IPS DF 6.9 (cell line): ENCODE measurements at places on chromosomes 5 and 9.

GRCh38 chr5:150319484-150319790, 16.7 kb upstream of the ARSI start:
- DNase-seq: no peak

DNA sequence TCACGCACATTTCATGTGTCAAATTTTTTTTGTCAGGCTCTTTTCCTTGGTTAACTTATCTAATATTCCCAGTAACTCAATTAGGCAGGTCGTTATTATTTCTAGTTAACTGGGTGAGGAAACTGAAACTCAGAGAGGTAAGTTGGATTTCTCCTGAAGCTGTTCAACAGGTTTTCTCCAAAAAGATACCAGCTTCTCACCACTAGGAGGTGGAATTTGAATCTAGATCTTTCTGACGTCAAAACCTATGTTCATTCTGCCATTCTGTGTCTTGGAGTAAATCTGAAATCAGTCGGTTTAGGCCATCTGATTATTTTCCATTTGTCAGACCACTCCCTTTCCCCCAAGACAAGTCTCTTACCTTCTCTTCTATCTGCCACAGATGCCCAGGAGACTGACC, 572.9 kb downstream of the ACTL7B start:
- DNase-seq: no peak

DNA sequence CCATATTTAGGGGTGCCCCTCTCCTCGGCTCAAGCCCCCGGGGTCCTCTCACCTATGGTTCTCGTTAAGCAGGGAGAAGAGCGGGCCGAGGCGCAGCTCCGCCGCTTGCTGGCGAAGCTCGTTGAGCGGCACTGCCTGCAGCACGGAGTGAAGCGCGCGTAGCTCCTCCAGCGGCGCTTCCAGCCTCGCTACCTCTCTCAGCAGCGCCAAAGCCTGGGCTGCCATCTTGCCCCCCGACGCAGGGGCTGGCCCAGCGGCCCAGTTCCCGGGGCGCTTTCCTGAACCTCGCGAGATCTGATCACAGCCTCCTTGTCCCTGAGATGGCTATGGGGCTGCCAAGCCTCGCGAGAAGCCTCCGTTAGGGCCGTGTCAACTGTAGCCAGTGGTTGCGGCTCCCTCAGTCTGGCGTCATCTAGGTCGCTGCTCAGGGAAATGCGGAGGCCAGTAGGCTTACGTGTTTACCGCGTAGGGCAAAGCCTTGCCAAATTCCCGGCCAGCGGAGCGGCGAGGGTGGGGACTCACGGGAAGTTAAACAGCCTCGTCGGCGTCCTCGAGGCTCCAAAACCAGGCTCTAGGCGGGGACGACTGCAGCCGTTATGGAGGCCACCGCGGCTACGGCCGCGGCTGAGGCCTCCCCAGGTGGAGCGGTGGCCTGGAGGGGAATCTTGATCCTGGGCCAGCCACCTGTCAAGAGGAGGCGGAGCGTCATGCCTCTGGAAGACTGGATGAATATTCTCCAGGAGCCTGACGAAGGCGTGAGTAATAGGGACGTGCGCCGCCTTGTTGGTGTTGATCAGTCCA, at the start of gene PSMD5:
TSS of gene PSMD5 (minus strand) at position 238 of the 801 bp plus-strand sequence. CDS start at position 225, 13 bp downstream.
- peak; percentile 96 for DNase-seq

DNA sequence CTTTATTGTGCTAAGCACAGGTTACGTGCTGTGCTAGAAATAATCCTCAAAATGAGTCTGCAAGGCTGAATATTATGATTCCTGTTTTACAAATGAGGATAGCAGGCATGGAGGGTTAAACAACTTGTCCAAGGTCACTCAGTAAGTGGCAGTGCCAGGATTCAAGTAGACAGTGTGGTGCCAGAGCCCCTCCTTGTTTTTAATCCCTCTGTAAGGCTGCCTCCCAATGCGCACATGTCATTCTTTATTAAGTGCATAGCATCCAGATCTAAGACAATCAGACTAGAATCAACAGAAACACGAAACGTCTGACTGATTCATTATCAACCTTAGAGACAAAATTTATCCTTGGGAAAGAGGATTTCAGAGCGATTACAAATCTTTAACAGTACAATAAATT, 199.6 kb downstream of the SMARCA2 start:
- no peak for DNase-seq

GRCh38 chr5:16616536-16617273, at the start of gene RETREG1:
Gene RETREG1, minus strand, starts transcription at chr5:16616997. Its CDS starts 26 bp downstream, at chr5:16616971.
- DNase-seq: no peak

DNA sequence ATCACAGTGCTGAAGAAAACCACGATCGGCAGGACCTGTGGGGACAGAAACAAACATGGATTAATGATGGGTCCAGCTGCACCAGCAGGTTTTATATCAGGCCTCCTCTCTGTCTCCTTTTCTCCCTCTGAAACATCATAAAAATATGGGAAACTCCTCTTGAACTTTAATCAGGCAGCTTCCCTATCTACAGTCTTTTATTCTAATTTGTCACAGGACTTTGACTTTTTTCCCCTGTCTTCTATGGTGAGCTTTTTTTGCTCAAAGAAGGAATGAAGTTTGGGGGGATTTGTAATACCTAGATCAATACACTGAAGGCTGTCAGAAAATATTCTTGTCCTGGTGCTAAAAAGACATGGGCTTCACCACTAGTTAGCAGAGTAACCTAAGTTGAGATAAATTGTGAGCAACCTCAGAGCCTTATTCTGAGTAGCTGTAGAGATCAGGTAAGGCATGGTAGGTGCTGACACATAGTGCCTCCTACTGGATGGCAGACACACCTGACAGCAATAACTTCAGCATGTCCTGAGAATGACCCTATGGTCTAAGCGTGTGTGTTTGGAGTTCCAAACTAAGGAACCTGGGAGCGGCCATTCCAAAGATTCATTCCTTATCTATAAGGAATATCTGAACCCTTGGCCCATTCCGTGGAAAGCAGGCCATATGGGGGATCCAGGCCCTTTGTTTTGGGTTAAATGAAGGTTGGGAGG, 46.2 kb downstream of the SLC28A3 start:
- no peak for DNase-seq

- DNase-seq: no peak
Measured at GRCh38 chr9:121557581-121558447, 58.2 kb upstream of the GGTA1 start.

- no peak for DNase-seq
Measured at GRCh38 chr9:27675354-27675753, 102.1 kb upstream of the C9orf72 start.

DNA sequence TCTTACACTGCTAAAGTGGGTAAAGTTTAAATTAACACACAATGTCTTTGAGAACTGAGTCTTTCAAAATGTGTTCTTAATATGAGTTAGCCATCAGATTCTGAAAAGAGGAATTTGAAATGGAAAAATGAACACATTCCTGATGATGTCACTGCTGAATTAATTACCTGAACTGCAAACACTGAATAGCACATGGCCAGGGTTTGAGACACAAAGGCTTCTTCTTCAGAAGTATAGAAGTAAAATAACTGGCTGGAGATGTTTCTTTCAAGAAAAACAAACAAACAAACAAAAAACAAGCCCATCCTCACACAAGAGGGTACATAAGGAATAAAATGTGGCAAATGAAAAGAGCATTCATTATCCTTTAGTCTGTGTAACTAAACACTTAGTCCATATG, 7.1 kb downstream of the GLIS3 start:
- DNase-seq: no peak

DNA sequence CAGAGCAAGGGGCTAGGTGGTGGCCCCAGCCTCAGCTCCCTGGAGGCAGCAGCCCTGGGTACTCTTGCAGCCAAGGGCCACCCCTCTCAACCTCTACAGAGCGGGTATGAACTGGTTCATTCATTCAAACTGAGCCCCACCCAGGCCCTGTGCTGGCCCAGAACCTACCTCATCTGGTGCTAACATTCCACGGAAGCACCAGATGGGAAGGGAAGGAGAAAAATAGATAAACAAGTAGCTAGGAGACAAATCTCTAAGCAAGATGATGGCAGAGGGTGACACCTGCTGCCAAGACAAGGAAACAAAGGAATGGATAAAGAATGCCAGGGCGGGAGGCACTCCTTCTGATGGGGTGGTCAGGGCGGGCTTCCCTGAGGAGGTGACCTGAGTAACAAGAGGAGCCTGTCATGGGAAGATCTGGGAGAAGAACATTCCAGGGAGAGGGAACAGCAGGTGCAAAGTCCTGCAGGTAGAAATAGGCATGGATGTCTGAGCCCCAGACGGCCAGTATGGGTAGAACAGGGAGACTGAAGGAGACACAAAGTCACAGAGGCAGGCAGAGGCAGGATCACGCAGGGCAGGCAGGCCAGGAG, 6.1 kb downstream of the ST6GALNAC4 start:
- DNase-seq: no peak

DNA sequence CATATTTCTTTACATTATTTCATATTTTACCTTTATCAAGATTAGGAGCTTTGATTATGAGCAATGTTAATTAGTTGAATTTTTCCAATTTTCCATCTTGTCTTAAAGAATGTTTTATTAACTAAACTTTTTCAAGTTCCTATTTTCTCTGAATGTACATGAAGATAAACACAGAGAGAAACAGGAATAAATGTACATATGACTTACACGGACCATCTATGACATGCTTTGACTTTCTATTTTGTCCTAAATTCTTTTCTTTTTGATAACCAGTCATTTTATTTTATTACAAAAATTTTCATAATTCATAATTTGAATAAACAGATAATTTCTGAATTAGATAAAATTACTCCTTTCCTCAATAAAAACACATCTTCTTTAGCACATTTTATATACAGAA, 1038.8 kb upstream of the ARRDC3 start:
- no peak for DNase-seq

- DNase-seq: no peak
Measured at GRCh38 chr5:73214306-73214705, 41.3 kb downstream of the TMEM174 start.

GRCh38 chr5:43674536-43674935, 71.6 kb downstream of the NNT start:
- no peak for DNase-seq

GRCh38 chr5:55258339-55258738, 24.9 kb upstream of the CCNO start:
- DNase-seq: no peak

DNA sequence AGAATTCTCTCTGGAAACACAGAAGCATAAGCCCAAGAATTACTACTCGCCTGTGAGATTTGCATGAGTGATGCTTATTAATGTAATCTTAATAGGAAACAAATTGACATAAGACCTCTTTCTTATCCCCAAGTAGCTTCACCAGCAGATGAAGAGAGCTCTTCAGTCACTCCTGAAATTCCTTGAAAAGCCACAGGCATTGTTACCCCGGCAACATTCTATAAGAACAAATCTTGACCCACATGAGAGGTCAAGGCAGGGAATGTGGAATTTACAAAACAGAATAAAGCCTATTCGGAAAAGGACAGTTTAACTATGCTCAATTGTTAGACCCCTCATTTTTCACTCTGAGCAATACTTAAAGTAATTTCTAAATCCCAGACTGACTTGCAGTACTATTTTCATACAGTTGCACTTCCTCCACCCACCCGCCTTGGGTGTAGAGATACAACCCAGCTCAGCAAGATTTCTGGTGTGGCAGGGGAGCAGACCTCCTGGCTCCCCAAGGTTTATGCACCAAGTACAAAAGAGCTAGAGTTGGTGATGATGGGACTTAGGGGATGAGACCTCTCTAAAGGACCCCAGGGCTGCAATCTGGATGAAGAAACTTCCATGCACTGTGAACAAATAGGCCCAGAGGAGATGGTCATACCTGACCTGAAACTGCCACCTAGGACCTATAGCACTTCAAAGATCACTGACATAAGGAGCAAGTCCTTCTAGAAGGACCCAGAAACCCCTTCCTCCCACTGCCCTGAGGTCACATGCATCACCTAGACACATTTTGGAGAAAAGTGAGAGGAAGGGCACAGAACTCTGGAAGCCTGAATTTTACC, 242.1 kb downstream of the ZNF608 start:
- no peak for DNase-seq

DNA sequence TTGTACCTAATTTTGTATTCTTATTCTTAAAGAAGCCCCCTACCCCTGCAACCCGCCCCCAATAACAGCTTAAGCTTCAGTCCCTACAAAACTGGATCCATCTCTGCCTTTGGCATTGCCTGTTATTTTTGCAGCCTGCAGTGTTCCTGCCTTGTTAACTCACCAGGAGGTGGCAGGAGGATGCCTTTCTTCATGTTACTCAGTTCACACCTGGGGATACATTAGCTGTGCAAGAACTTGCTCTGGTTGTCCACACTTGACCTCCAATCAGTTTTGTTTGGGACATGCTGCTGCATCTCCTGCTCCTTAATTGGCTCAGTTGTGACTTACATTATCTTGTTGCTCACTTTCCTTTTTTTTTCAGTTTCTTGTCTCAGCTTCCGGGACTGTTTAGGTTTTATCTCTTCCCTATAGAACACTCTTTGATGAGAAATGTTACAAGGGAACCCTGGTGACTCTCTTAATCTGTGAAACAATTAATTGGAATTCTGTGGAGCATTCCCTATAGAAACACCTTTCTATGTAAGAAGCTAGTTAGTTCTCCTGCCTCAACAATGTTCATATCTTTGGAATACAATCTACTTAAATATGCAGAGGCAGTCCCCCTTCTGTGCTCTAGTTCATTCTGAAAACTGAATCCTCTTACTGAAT, 467.7 kb upstream of the ACO1 start:
- peak; percentile 27 for DNase-seq

- no peak for DNase-seq
Measured at GRCh38 chr5:32057187-32058096, 116.7 kb downstream of the GOLPH3 start.

DNA sequence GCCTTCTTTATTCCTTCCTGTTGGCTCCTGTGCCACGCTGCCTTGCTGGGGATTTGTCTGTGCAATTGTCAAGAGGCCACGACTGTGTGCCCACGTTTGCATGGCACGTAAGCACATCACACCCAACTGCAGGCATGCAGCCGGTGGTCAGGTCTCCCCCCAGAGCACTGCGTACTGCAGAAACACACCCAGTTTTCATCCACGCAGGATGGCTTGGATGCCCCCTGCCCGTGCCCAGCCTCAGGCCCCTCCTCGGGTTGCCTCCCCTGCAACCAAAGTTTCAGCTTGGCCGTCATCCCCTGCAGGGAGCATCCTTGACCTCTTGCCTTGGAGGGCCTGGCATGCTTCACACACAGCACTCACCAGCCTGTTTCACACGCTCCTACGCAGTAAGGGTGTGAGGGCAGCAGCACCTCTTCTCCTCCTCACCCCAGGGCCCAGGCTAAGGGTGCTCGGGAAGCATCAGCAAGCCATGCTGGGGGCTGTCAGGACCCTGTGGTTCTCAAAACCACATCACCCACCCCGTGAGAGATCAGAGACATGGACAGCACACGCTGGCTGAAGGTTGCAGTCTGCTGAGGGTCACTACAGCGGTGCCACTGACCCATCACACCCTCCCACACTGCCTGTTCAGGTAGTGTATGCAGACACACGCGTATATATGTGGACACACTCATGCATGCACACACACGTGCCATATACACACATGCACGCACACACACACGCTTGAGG, 3.1 kb downstream of the MRPL36 start:
- no peak for DNase-seq

- DNase-seq: no peak
Measured at GRCh38 chr9:114945616-114946412, 15.4 kb upstream of the TNFSF8 start.

DNA sequence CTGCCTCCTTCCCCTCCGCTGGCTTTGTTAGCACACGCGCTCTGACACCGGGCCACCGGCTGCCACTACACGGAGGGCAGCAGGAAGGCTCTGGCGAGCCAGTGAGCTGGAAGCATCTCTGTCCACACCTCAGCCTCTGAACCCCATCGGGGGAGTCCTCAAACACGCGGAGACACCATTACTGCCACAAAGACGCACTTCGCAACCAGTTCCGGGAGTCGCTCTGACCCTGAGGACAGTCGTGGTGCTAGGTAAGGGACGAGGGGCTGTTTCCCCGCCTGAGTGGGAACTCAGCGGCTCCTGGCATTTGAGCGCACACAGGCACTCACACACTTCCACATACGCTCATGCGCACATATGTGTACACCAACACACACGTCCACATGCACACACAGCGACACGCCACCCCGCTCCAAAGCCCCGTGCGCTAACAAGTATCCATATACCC, 160.0 kb downstream of the C9orf152 start:
- no peak for DNase-seq
